ENCODE measurements at places on chromosomes 4 and X.

GRCh38 chr4:111842336-111842735 is 302.9 kb upstream of the FAM241A start:
- no peak for DNase-seq

GRCh38 chr4:79227860-79228259 is 98.0 kb downstream of the NAA11 start:
- DNase-seq, result no peak

DNA sequence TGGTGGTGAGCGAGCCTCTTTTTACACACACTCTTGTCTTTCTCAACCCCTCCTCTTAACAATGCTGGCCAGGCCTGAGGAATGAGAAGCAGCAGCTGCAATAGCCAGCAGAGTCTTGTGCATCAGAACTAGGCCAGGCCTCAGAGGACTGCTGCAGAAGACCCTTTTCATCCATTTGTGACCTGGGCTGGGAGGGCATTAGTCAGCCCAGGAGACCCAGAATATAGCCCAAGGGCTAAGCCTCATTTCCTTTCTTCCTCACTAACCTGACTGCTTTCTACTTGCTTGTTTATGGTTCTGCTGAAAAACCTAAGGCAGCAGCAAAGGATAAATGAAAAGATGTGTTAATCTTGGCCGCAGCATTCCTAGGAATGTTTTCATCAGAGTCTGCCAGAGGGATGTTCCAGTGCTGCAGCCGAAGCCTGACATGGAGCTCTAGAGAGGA is 254.7 kb upstream of the AR start:
- DNase-seq, result no peak

DNA sequence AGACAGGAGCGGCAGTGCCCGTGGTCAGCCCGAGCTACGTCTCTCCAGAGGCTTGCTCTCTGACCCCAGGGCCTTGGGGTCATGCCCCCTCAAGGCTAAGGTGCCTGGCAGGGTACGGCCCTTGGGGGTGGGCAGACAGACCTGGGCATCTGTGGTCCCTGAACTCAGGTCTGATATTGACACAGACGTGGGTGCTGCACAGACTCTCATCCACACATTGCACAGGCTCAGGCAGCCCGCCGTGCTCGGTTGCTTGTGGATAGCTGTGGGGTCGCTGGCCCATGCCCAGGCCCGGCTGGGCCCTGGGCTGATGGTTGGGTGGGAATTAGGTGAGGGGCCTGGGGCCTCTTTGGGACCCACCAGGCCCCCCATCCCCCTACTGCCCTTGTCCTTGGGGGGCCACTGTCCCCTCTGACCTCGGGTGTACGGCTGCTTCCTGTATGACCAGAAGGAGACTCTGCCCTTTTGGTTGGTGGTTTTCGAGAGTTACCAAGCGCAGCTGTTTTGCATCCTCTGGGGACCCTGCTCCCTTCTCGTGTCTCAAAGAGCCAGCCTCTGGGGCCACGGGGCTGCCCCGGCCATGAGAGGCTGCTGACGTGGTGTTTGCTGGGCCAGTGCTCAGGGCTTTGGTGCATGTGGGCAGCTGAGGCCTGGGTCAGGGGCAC is 10.1 kb downstream of the FGFRL1 start:
- DNase-seq, result no peak

GRCh38 chr4:4689694-4690440 is 148.0 kb upstream of the STX18 start:
- no peak for DNase-seq

Measured in fibroblast of skin of left quadriceps (primary cell).